Pancreas (tissue), 10 donors: ENCODE measurements at places on chromosomes 12 and 14.

DNA sequence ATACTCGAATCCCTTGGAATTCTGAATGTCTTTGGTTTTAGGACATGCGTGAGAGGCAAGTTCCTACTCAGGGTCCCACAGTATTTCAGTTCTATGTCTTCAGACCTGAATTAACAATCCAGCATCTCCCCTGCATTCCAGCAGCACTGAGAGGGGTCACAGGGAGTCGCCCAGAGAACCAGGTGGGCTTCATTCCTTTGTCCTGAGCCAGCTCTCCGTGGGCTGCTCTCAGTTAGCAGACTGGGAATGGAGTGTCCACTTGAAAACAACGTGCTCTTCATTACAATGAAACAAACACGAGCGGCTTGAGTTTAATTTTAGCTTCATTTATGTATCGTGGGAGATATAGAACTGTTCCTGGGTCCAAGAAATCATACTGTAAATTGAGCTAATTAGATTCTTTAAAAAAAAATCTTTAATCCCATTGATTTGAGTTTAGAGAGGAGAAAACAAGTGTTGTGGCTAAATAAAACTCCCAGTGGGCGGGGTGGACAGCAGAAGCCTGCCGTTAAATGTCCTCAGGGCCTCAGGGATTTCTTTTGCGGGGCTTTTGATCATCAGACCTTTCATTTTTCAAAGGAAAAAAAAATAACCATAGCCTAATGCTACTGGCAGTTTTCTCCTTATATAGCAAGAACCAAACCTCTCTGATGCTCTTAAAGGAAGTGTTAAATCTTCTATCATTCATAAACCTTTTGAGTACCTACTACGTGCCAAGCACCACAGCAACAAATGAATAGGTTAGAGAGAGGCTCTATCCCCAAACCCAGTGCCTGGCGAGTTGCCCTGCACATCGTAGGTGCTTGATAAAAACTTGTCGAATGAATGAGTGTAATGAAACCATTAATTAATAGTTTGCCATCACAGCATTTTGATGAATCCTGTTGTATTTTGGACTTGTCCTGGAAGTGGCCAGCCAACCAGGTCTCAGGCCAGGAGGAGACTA lies 140.4 kb downstream of the CHST11 start:
- no peaks in the 10 kb centered on the region for H3K36me3 ChIP-seq
- DNase-seq = no peak
- H3K4me3 ChIP-seq = no peak overlapping the region
- H3K27me3 ChIP-seq = no peaks in the 10 kb centered on the region

DNA sequence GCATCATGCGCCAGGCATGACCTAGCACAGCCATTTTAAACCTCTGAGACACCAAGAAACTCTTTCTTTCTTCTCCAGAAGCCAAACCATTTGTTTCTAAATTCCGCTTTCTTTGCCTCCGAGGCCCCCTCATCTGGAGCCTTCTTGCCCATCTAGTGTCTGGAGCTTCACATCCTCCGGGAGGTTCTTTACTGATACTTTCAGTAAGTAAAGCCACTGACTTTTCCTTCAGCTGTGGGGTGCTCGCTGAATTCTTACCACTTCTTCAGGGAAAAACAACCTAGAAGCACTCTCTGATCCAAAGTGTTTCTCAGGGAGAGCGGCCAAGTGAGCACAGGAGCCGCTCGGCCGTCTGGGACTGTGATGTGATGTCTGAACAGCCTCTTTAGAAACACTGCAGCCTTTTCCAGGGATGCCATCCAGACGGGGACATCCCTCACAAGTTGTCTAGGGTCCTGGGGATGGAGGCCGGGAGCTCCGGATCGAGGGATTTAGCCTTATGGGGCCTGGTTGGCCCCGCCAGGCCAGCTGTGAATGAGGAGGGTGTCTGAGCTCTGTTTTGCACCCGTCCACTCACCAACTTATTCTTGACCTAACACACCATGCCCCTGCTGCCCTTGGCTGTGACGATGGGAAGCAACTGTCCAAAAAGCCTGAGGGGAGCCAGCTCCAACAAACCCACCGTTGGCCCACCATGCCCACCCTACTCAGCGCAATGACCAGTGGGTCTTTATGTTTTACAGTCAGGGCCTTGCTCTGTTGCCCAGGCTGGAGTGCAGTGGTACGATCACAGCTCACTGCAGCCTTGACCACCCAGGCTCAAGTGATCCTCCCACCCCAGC lies 160.6 kb downstream of the ZFP36L1 start:
- no peak for DNase-seq
- H3K4me1 ChIP-seq = peaks cover 5% of the 10 kb centered on the region
- H3K27ac ChIP-seq = no peak overlapping the region

GRCh38 chr14:36363704-36364103 lies 43.3 kb upstream of the MBIP start:
- no peaks in the 10 kb centered on the region for H3K4me1 ChIP-seq
- DNase-seq = no peak
- H3K4me3 ChIP-seq = no peak overlapping the region
- no peaks in the 10 kb centered on the region for H3K36me3 ChIP-seq

DNA sequence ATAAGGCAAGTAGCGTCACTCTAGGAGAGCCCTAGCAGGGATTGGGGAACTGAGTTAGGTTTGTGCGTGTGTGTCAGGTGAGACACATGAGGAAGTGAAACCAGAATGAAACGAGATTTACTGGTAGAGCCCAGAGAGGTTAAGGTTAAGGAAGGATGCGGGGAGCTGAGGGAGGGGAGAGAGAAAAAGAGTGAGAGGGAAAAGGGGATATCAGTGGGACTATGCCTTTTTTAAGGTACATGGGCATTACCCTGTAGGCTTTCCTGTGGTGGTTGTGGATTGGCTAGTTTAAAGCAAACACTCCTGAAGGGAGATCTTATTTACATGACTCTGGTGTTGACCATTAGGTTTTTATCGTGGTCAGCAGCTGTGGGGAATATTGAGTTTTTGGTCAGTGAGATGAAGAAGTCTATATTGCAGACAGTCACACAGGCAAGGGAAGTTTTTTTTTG lies 13.9 kb downstream of the ZDHHC17 start:
- no peak overlapping the region for H3K4me3 ChIP-seq
- no peaks in the 10 kb centered on the region for H3K27me3 ChIP-seq
- peaks cover 15% of the 10 kb centered on the region for H3K4me1 ChIP-seq
- H3K27ac ChIP-seq = no peak overlapping the region

- no peak overlapping the region for H3K4me3 ChIP-seq
- no peak for DNase-seq
- no peak overlapping the region for H3K27ac ChIP-seq
- H3K36me3 ChIP-seq = peaks cover 5% of the 10 kb centered on the region
Observed at GRCh38 chr14:64159588-64159987, 134.6 kb downstream of the ESR2 start.

GRCh38 chr14:103436533-103436932 lies 51.3 kb downstream of the MARK3 start:
- H3K4me3 ChIP-seq = no peak overlapping the region
- no peak overlapping the region for H3K27ac ChIP-seq
- no peaks in the 10 kb centered on the region for H3K27me3 ChIP-seq
- no peaks in the 10 kb centered on the region for H3K36me3 ChIP-seq

DNA sequence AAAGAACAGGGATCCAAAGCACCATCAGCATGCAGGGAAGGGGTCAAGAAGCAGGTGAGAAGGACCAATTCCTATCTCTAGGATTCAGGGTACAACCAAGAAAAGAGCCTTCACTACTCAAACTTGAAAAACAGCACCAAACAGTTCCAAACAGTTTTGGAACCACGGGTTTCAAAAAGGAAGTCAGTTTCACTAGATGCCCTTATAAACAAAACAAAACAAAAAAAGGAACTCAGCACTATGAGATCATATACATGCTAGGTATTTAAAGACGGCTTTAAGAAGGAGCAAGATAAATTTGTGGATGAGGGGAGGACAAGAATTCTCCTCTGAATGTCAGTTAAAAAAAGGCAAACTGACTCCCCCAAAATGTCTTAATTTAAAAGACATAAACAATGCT lies 6.0 kb downstream of the INSM2 start:
- no peak overlapping the region for H3K27ac ChIP-seq
- peaks cover 1% of the 10 kb centered on the region for H3K4me1 ChIP-seq
- DNase-seq = no peak
- no peak overlapping the region for H3K4me3 ChIP-seq
- peaks cover under 1% of the 10 kb centered on the region for H3K27me3 ChIP-seq
